Activated CD4-positive, alpha-beta T cell treated with anti-CD3 and anti-CD28 coated beads for 24 hours (primary cell): ENCODE measurements at places on chromosomes 6 and 20.

DNA sequence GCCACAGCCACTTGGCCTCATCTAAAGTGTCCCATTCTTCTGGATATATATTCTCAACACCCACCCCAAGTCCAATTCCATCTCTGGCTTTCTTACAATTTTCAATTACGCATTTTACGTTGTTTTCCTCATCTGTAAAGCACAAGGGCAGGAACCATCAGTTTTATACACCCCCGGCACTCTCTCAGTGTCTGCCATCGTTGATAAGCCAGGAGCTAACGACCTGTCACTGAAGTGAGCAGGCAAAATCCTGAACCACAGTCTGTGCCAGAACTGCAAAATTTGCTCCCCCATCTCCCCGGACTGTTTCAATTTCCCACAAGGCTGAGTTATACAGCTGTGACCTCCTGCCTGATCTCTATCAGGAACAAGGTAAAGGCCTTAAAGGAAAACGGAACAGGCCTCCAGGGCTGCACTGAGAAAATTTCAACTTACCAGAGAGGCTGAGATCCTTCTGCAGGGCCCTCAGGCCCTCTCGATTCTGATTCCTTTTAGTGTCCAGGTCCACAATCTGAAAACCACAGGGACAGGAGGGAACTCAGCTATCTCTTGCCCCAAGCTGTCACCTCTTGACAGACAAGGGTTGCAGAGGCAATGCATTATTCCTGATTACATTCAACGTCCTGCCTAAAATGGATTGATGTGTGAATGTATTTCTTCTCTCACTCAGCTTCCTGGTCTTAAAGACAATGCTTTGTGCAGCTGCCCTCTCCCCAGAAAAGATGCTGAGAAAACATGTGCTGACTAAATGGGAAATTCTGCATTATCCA lies 1.8 kb downstream of the PDRG1 start:
- no peak for DNase-seq

- no peak for DNase-seq
Measured at GRCh38 chr20:49490689-49491088, 8.2 kb upstream of the KCNB1 start.

DNA sequence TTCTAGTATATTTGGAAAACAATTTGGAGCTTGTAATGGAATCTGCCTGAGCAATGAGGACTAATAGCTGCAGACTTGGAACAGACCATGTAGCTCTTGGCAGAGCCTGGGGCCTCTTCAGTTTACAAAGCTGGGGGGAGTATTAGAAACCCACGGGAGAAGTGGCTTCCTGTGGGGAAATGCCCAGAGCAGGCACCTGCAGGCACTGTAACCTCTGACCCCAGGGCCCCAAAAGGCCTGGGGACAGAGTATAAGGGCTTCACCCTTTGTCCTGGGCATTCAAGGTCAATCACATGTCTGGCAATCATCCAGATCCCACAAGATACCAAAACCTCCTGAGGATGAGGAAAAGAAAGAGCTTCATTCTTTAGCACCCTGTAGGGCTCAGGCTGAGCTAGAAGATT lies 19.4 kb downstream of the PKIG start:
- no peak for DNase-seq

- no peak for DNase-seq
Measured at GRCh38 chr6:121430514-121431460, 4.7 kb upstream of the GJA1 start.

DNA sequence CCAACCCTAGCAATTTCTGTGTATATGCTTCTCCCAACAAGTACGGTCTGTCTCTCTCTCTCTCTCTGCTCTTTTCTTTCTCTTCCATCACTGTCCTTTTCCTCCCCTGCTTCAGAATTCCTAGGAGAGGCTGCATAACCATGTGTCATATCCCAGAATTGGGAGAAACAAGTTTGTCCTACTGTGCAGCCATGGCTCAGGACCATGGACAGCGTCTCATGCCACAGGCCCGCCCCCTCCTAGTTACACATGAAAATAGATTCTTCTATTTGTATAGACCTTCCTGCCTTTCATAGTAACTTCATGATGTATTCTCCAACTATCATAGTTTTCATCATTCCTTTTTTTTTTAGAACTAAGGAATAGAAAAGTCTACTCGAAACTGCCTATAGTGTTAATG lies 98.0 kb downstream of the FNDC1 start:
- no peak for DNase-seq

DNA sequence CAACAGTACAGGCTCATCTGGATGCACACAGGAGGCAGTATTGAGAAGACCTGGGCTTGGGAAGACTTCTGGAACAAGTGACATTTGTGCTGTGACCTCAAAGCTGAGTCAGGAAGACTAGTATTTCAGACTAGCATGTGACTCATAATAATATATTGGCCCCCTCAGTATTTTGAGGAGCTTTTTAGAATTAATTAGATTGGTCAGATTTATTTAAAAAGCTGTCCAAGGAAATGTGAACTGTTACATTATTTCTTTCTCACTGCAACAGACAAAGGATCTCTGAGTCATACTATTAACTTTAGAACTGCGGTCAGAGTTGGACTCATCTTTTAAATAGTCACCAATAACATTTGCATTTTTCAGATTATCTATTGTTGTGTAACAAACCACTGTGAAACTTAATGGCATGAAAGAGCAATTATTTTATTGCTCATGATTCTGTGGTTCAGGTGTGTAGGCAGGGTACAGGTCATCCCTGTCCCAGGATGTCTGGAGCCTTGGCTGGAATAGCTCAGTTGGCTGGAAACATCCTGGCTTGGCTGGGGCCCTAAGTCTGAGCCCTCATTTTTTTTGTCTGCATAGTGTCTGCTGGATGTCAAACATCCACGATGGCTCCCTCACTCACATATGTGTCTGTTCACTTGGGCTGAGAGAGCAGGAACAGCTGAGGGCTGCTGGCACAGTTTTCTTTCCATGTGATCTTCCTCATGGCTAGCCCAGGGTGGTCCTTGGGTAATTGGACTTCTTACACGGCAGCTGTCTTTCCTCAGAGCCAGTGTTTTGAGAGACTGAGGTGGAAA lies 46.9 kb downstream of the MAP3K4 start:
- no peak for DNase-seq

GRCh38 chr20:582204-582603 lies 27.9 kb downstream of the TCF15 start:
- no peak for DNase-seq

DNA sequence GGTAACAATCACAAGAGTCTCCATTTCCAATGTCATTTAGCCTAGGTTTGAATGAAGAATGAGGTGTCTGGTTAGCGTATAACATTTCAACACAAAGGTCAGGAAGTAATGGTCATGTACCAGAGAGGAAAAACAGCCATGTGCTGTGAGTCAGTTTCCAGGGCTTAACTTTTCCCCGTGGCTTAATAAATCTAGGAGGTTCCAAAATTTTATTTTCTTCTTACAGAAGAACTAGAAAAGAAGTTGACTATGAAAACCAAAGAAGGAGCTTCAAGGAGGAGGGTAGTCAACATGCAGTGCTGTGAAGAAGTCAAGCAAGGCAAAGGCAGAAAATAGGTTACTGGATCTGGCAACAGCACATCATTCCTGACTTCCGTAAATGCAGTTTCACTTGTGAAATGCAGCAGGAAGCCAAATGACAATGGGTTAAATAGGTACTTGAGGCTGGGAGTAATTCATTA lies 8.4 kb upstream of the GABRR2 start:
- no peak for DNase-seq

GRCh38 chr20:54154439-54154838 lies 19.3 kb downstream of the CYP24A1 start:
- no peak for DNase-seq

DNA sequence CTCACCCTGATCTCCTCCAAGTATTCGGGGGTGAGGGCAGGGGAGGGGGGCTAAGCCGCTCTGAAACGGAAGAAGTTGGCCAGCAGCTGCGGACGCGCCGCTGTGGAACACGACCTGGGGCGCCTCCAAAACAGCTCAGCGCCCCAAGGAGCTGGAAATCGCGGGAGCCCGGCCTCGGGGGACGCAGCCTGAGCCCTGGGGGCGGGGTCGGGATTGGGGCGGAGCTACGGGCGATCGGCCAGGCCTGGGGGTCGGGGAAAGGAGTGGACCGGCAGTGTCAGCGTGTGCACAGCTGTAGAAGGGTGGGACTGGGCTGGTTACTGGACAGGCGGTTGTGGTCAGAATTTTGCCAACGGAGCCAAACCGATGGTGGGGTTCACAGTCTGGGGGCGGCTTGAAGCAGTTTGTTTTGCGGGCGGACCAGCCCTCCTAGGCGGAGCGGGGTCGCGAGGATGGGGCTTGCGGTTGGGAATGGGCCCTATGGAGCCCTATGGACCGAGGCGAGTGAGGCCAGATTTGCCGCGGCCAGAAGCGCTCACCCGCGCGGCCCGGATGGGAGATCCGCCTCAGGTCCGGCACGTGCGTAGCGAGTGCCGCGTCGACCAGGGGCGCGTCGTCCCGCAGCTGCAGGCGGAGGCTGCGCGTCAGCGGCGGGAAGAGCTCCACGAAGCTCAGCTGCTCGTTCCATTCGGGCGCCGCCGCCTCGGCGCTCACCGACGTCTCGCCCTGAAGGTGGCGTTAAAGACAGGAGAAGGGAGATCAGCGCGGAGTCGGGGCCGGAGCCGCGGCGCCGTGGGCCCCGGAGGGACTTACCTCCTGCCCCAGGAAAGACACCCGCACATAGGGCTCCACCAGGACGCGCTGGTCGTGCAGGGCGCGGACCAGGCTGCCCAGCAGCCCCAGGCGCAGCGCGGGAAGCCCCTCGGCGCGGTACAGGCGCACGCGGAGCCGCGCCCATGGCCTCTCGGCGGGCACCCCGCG lies 14.3 kb upstream of the SPAG4 start:
- DNase-seq, result peak; percentile 64

- DNase-seq, result no peak
Measured at GRCh38 chr6:34145161-34146020, 496 bp downstream of the GRM4 start.

DNA sequence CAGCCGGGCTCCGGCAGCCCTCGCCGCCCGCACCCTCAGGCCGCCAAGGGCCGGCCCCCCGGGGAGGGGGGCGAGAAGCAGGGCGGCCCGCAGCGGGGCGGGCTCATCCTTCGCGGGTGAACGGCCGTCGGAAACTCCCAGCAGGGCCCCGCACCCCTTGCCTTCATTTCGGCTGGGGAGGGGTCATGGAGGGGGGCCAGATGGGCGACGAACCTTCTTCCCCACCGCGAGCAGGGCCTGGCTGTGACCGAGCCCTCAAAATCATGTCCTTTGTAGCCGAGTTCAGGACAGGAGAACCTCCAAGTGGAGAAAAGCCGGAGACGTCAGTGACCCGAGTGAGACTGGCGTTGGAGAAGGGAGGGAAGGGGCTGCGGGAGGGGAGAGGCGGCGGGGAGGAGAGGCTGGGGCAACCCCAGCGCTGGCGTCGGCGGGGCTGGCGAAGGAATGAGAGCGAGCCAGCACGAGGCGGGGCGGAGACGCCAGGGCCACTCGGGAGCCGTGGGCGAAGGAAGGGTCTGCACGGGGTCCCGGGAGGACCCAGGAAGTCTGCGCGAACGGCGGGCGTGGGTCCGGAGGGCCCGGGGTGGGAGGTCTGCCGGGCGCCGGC lies 571 bp upstream of the FOXC1 start:
- no peak for DNase-seq

- no peak for DNase-seq
Measured at GRCh38 chr20:6612606-6612923, 154.9 kb upstream of the BMP2 start.

- no peak for DNase-seq
Measured at GRCh38 chr6:47256361-47256760, 53.3 kb downstream of the TNFRSF21 start.

DNA sequence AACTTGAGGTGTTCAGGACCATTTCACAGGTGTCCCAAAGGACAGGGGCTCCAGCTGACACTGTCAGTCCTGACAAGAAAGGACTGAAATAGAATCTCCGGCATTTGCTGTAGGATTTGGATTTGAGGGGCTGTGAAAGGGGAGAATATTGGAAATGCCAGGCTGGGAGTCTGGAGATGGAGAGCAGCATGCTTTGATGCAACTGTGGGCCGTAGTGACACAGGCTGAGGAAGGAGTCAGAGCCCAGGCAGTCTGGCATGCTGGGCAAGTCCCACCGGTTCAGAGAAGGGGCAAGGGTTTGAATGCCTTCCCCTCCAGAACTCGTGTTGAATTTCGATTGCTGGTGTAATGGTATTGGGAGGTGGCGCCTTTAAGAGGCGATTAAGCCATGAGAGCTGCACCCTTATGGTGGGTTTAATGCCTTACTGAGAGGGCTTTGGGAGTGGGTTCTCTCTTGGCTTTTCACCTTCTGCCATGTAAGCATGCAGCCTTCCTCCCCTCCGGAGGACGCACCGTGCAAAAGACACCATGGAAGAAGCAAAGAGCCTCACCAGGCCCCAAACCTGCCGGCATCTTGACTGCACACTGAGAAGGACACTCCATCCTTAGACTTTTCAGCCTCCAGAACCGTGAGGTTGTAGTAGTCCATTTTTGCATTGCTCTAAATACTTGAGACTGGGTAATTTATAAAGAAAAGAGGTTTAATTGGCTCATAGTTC lies 9.4 kb upstream of the PYGB start:
- DNase-seq, result no peak

- no peak for DNase-seq
Measured at GRCh38 chr6:5328800-5329199, 67.5 kb downstream of the FARS2 start.

- no peak for DNase-seq
Measured at GRCh38 chr6:34949636-34950035, 60.6 kb downstream of the ANKS1A start.

GRCh38 chr6:97524811-97525210 lies 241.8 kb upstream of the MMS22L start:
- no peak for DNase-seq
